ENCODE measurements at places on chromosomes 16 and 17. TPM values are rescaled to one million over a fixed set of nuclear protein-coding genes. Genes with fewer than 3 reads are reported as not detected.

GRCh38 chr17:34584805-34585416 is 5.5 kb downstream of the TMEM132E start:
- no peaks in the 10 kb centered on the region for H3K36me3 ChIP-seq
- H3K4me1 ChIP-seq = peaks cover 4% of the 10 kb centered on the region
- no peak overlapping the region for H3K27ac ChIP-seq
- H3K27me3 ChIP-seq = peaks cover 68% of the 10 kb centered on the region
- no peak for DNase-seq

- H3K4me3 ChIP-seq = no peak overlapping the region
- DNase-seq = no peak
- H3K27me3 ChIP-seq = no peaks in the 10 kb centered on the region
- H3K36me3 ChIP-seq = peaks cover 5% of the 10 kb centered on the region
These were observed 52.9 kb upstream of the LGALS9 start for GRCh38 chr17:27577884-27578717.

DNA sequence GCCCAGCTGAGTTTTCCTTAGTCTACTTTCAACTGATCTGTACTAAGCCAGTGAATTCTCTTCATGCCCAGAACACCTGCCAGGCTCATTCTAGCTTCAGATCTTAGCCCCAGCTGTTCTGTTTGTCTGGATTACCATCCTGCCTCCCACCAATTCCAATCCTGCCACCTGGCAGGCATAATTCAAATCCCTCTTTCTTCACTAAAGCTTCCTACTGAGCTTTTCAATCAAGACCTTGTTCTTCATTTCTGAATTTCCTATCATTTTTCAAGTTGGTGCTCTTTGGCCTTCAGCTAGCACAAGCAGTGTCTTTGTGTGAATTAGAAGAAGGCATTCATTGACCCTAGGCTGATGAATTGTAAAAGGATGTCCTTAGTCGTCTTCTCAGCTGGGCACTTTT is 357.6 kb downstream of the UTP18 start:
- no peak for DNase-seq
- no peak overlapping the region for H3K4me3 ChIP-seq

- H3K36me3 ChIP-seq = peaks cover 1% of the 10 kb centered on the region
- H3K4me3 ChIP-seq = no peak overlapping the region
- H3K4me1 ChIP-seq = peaks cover 39% of the 10 kb centered on the region
- H3K27me3 ChIP-seq = peaks cover 7% of the 10 kb centered on the region
These were observed 3.0 kb upstream of the PIPOX start for GRCh38 chr17:29039764-29040598.

HOXB2 gene
- not detected for total RNA-seq

Measured in osteocyte (in vitro differentiated cells).